Stimulated activated CD4-positive, alpha-beta T cell treated with anti-CD3 and anti-CD28 coated beads, Interleukin-15, amount 100 ng/mL, for 24 hours (primary cell): ENCODE measurements at places on chromosomes 16 and 17.

DNA sequence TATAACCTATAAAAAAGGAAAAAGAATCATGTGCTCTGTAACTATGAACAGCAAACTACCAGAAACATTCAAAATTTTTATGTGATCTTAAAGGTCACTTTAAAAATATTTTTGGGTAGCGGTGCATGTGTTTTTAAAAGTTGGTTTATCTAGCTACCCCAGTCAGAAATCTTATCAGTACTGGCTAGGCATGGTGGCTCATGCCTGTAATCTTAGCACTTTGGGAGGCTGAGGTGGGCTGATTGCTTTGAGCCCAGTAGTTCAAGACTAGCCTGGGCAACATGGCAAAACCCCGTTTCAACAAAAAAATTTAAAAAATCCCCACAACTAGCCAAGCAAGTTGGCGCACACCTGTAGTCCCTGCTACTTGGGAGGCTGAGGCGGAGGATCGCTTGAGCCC lies 3.7 kb downstream of the CAPNS2 start:
- DNase-seq: no peak

DNA sequence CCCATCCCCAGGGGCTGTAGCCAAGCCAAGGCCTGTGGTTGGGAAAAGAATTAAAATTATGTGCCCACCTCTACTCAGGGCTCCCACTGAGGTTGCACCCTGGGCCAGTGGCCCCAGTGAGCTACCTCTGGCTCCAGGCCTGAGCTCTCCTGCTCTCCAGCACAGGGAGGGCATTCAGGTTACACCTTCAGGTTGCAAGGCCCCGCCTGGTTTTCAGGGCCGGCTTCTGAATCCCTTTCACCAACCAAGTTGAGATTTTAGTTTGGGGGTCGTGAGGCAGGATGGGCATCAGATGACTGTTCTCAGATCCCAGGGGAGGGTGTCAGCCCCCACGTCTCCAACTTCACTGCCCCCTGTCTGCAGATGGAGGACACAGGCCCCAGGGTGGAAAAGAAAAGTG lies 8.0 kb upstream of the KATNB1 start:
- no peak for DNase-seq

DNA sequence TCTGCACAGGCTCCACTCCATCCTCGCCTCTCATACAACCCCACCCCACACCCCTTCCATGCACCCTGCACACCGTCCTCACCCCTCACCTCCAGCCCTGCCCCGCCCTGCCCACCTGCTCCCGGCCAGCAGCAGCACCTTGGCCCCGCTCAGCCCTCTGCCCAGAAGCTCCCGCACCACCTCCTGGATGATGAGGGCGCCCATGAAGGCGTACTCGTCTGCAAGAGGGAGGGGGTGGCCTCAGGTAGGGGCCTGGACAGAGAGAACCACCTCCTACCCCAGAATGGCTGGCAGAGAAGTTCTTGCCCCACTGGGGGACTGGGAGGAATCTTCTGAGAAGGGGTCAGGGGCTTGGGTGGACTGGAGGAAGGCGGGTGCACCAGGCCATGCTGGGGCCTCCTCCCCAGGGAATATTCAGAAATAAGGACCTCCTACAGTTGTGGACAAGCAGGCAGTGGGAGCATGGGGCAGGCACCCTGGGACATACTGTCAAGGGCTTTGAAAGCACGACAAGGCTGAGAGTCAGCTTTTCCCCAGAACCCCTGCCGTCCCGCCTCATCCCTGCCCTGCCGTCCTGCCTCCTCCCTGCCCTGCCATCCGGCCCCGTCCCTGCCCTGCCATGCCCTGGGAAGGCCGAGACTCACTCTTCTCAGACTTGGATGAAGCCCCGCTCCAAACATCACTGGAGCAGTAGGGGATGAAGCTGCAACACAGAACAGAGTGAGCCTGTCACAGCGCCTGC lies 3.1 kb downstream of the NOTUM start:
- no peak for DNase-seq

GRCh38 chr16:77322757-77323156 lies 112.1 kb downstream of the ADAMTS18 start:
- no peak for DNase-seq

- no peak for DNase-seq
Observed at GRCh38 chr16:56336711-56337110, 88.6 kb downstream of the AMFR start.

DNA sequence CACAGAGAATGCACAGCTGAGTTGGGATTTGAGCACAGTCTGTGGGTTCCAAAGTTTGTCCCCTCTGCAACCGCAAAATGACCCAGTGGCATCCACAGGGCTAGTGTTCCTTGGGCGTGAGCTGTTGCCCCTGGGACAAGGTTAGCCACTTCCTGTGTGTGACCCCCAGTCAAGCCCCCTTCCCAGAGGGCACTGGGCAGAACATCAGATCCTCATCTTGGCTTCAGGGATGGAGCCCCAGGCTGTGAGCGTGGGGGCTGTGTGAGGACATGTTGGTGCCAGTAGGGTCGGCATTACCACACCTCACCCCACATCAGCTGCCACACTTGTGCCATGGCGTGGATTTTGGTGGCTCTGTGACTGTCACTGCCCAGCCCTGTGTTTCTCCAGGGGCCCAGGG lies 55.3 kb downstream of the USP22 start:
- DNase-seq: no peak

- no peak for DNase-seq
Observed at GRCh38 chr17:50865868-50866260, 290 bp downstream of the TOB1 start.

- no peak for DNase-seq
Observed at GRCh38 chr16:69812688-69813014, 50.5 kb downstream of the WWP2 start.

DNA sequence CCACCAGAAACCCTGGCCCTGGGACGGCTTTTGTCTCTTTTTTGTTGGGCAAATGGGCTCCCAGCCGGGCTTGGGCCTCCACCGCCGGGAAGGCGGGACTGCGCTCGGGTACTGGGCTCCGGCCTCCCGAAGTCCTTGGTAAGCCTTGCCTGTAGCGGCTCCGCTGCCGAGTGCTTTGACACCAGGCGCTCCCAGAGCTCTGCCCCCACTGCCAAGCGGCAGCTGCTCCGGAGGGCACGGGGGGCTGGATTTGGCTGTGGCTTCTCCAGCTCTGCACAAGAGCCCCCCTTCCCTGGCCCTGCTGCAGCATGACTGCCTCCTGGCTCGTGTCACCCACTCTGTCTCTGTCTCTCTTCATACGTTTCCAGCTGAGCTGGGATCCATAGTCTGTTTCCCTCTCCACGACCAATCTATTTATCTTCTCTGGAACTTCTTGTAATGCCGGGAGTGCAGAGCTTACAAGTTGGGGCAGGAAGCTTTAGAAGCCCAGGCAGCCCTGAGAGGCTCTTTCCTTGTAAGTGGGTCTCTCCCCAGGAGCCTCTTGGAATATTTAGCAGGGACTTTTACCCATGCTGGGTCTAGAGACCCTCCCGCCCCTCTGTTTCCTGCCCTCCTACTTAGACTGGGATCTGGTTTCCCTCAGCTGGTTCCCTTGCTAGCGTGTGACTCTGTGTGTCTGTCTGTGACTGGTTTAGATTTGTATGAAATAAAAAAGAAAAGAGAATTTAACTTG lies 246.9 kb upstream of the GSE1 start:
- DNase-seq: no peak

- no peak for DNase-seq
Observed at GRCh38 chr16:86492961-86493629, 17.2 kb upstream of the FOXF1 start.

GRCh38 chr16:65284626-65285025 lies 162.8 kb upstream of the CDH11 start:
- no peak for DNase-seq

DNA sequence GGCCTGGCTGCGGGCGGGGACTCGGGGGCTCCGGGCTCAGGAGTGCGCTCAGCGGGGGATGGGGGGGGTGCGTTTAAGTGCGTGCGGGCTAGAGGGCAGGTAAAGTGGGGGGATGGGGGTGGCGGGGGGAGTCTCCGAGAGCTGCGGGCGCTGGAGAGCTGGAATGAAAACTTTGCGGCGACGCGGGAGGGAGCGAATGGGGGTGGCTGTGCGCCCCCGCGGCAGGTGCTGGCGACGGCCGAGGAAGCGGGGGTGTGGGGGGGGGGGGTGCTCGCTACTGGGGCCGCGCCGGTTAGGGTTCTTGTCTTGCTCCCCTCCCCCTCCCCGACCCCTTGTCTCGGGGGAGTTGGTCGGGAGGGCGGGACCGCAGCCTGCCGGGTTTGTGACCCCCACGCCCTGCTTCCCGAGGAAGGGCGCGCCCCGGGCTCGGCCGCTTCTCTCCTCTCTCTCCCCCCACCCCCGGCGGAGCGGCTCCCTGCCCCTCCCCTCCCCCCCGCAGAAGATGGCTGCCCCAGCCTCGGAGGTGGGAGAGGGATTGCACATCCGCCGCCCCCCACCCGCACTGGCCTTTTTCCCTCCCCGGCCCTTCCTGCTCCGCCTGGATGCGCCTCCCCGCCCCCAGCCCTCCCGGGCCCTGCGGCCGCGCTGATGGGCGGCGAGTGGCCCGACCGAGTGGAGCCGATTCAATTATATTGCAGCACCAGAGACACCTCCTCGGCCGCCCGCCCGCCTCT lies 649 bp downstream of the GSE1 start:
- peak; percentile 25 for DNase-seq

DNA sequence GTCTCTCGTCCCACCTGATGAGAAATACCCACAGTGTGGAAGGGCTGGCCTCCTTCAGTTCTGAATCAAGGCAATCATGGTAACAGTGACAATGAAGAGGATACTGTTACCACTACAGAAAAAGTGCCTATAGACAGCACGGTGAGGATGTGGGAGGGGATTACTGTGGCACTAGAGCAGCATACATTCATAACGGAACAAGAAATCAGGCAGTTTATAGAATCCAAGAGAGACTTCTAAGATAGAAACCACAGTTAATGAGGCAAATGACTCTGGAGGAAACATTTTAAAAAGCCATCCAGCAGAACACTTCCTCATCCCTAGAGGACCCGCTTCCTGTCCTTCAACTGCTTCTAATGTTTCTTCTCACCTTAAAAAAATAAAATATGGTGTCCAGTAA lies 2.7 kb downstream of the RUSF1 start:
- peak; percentile 43 for DNase-seq

- no peak for DNase-seq
Observed at GRCh38 chr17:64158831-64159590, 29.1 kb upstream of the ERN1 start.

DNA sequence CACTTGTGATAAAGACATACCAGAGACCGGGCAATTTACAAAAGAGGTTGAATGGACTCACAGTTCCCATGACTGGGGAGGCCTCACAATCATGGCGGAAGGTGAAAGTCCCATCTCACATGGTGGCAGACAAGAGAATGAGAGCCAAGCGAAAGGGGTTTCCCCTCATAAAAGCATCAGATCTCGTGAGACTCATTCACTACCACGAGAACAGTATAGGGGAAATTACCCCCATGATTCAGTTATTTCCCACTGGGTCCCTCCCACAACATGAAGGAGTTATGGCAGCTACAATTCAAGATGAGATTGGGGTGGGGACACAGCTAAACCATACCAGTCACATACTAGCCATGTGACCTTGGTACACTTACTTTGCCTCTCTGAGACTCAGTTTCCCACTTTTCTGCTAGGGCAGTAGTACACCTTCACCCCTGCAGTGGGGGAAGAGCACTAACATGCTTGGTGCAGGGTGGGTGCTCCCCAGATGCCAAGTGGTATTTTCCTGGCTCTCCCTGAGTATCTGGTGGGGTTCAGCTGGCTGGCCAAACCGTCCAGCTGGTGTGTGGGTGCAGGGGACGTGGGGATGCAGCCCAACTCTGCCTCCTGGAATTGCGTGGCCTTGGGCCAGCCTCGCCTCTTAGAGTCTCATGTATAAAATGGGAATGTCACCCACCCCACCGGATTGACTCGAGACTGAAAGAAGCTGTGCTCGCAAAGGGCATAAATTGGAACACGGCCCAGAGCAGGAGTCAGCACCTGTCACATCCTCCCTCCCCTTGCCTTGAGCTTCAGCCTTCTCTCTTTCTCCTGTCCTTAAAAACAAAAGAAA lies 364.1 kb downstream of the CPPED1 start:
- DNase-seq: no peak

DNA sequence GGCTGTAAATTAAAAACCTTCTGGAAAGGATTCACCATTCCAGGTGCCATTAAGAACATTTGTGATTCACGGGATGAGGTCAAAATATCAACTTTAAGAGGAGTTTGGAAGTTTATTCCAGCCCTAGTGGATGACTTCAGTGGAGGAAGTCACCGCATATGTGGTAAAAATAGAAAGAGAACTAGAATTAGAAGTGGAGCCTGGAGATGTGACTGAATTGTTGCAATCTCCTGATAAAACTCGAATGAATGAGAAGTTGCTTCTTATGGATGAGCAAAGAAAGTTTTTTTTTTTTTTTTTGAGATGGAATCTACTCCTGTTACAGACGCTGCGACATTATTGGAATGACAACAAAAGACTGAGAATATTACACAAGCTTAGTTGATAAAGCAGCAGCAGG lies 26.7 kb downstream of the CCL4 start:
- DNase-seq: no peak

DNA sequence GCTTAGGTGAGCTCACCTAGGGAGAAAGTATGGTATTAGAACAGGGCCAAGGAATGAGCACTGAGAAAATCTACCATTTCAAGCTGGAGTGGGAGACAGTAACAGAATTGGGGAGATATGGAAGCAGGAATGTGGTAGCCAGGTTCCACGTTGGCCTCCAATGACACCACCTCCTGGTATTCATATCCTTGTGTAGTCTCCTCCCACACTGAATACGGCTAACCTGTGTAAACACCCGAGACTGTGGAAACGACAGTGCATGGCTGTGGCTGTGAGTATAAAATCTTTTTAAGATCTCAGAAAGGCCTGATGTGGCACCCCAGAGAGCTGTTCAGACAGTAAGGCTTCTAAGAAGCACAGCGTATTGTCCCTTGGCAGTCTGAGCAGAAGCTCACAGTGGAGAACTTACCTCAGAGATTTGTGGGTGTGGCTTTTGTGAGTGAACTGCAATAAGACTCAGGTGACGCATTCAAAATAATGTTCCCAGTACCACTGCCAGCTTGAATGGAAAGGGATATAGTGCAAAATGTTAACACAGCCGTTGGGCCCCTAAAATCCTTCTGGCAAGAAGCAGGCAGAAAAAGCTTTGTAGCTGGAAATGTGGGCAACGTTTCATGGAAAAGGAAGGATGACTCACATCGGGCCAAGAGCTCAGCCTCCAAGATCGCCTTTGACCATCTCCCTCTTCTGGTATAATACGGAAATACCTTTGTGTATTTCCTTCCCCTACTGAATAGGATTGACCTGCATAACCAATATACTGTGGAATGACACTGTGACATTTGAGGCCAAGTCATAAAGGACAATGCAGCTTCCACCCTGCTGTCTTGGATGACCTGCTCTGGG lies 14.4 kb downstream of the SDR42E1 start:
- no peak for DNase-seq
